ENCODE measurements at places on chromosomes 6 and 20. TPM values are rescaled to one million over a fixed set of nuclear protein-coding genes. Genes with fewer than 3 reads are reported as not detected.

Gene DUSP15
- not detected for total RNA-seq

Gene TMEM217
- 6.8 TPM for total RNA-seq

Gene IPCEF1
- 0.99 TPM for total RNA-seq

Gene NFATC2
- total RNA-seq = 12.9 TPM

Measured in endothelial cell of umbilical vein (primary cell).